ENCODE measurements at places on chromosomes 7 and 10.

DNA sequence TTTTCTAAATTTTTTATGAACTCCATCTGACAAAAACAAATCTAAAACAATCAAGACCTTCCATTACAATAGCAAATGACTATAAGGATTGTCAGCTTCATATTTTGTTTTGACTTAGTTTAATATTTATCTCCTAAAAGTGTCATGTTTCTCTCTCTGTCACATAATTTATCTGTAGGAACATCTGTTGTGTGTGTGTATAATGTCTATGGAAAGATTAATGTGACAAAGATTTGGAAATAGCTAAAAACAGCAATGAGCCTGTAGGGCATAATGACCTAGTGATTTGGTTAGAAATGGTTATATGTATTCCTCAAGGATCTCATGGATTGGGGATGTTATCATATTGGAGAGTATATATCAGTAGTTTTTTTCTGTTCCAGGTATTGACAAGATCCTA, 69.6 kb upstream of the MDFIC start:
- no peak for DNase-seq

DNA sequence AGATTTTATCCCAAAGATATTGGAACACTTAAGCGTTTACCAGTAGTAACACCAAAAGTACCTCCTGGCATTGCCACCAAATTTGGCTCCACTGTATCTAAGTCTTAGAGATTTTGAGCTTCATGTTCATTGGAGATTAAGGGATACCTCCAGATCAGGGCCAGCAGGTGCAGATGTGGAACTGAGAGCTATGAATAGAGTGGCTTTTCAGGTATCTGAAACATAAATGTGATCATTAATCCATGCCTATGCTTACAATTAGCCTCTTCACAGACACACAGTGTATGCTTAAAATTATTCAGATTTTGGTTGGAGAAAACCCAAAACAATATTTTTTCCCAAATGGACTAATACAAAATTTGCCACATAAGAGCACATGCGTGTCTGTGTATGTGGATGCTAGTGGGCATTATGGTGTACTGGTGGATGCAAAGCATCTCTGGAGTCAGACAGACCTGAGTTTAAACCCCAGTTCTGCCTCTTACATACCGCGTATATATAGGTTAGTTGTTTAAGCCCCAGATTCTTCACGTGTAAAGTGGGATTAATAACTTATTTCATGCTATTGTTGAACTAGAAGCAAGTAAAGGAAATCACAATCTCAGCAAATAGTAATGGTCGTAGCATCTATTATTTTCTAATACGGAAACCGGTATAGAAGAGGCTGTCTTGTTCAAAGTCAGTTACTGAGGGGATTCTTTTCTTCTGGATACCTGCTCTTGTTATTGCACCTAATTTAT, 6.8 kb upstream of the LRRC4 start:
- no peak for DNase-seq

DNA sequence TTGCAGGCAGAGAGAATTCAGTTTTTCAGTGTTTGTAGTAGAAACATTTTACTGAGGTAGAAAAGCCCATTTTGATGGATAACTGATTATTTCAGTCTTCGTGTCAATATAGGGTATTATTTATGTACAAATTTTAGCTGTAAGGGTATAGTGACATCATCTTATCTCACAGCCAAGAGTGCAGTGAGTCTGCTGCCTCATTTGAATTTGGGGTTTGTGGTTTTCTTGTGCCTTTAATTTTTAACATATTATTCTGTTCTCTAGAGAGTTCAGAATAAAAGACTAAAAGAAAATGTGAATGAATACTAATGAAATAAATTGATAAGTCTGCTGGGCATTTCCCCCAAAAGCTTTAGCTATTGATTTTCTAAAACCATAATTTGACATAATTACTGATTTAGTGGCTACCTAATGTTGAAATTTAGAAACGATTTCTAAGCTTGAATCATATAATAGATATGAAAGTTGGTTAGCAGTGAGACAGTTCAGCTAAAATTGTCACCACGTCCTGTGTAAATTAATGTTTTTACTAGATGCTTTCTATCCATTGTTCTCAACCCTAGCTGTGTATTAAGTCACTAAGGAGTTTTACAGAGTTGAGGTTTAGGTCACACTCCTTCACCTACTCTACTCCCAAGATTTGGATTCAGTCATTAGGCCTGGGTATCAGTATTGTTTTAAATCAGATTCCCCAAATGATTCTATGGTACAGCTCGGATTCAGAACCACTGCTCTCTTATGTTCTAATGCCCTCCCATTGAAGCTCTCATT, 37.3 kb downstream of the ACADSB start:
- no peak for DNase-seq

DNA sequence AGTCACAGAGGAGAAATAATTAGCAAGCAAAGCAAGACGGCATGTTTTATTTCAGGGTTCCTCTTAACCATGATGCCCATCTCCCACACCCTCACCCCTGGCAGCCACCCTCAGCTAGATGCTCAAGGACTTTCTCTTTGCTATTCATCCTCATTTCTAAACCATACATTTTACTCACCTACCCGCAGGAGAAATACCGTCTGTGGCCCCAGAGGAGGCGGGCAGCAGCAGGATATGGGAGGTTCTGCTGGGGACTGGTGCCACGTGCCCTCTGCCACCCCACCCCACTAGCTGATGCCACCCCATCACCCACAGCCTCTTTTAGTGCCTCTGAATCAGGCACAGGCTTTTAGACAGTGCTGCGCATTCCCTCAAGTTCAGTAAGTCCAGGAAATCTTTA, 168.7 kb upstream of the ITGB1 start:
- DNase-seq = no peak

DNA sequence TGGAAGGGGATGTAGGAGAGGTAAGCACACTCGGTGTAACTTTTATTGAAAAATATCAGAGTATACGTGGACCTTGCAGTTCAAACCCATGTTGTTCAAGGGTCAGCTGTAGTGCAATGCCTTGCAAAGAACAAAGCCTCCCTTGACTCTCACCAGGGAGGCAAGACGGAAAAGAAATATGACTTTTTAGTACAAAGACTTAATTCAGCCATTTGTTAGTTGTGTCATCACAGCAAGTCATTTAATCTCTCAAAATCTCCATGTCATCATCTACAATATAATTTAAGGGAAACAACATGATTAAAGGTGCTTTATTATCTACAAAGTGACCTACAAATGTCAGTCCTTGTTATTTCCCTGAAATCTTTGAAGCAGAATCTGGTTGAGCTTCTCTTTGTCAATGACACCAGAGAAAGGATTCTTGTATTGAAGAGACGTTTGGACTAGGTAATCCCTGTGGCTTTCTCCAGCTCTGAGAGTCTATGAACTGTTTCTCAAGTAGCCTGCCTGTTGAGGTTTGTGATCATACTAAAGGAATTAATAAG, 502.8 kb downstream of the REEP3 start:
- DNase-seq = no peak

DNA sequence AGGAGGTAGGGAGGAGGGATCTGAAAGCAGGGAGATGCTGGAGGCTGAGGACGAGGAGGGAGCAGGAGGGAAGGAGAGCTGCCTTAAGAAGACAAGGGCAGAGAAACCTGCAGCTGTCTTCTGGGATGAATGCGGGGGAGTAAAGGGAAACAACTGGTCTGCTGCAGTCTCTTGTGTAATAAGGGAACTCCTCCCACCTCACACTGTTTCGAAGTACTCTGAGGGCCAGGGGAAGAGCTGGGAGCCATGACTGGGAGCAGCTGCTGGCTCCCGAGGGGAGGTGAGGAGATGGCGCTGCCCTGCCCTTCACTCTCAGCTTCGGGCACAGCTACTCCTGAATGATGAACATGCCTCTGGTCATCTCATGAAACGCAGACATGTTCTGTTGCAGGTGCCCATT, 65.1 kb downstream of the CLEC2L start:
- DNase-seq = no peak

DNA sequence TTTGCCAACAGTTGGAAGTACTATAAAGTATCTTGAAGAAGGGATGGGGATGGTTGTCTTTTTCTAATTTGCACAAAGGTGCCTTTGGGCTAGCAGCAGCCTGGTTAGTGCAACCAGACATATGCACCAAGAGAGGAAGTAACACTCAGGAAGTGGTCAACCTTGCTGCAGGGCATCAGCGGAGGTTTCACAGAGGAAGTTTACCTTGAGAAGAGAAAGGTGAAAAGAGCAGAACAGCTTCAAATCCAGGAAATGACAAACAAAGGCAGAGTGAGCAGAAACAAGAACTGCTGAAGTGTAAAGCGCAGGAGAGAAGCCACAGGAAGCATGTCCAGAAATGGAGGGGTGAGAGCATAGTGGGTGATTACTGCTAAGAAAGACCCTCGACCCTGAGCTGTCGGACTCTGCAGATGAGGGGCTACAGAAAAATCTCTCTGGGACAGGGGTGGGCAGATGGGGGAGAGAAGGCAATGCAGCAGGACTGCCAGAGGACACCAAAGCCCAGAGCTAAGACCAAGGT, 66.9 kb downstream of the STK17A start:
- no peak for DNase-seq

DNA sequence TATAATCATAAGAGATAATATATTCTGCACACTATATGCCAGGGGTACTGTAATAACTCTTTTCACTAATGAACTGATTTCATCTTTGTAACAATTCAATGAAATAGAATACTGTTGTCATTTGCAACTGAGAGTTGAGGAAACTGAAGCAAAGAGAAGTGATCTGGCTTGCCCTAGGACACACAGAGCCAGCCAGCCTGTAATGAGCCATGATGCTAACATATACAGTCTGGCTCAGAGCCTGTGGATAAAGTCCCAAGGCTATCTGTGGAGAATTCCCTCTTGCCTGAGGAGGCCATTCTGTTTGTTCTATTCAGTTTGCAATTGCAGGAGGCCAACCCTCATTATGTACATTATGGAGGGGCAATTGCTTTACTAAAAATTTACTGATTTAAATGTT, 241.3 kb downstream of the CXCL12 start:
- no peak for DNase-seq

GRCh38 chr10:132692311-132692710, 93.6 kb downstream of the NKX6-2 start:
- no peak for DNase-seq

DNA sequence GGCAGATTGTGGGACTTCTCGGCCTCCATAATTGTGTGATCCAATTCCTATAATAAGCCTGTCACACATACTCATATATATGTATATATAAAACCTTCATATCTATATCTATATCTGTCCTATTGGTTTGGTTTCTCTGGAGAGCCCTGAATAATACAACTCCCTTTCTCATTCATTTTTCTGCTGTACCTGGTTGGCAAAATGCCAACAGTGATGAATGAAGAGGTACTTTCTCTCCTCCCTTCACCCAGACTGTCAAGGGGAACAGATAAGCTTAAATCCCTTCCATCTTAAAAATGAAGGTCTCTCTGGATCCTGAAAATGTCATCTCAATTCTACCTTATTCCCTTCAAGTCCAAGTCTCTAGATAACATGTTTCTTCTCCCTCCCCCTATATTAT, 60.3 kb upstream of the FOXP2 start:
- no peak for DNase-seq

DNA sequence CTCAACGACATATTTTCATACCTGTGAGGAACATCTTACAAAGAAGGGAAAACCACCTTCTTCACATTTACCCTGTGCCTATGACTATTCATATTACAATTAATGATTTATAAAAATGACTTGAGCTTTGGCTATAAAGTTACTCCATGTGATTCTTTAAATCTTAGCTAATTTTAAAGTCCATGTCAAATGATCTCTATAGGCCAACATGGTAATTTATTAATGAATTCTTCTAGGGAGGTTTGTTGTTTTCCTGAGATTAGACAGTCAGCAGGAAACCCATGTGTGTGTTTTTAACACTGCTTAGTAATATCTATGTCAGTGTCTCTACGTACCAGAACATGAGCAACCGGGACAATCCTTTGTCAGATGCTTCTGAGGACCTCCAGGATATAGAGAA, 307.3 kb downstream of the IPMK start:
- DNase-seq = no peak

GRCh38 chr7:149879766-149880637, 6.2 kb downstream of the ATP6V0E2 start:
- DNase-seq = no peak

DNA sequence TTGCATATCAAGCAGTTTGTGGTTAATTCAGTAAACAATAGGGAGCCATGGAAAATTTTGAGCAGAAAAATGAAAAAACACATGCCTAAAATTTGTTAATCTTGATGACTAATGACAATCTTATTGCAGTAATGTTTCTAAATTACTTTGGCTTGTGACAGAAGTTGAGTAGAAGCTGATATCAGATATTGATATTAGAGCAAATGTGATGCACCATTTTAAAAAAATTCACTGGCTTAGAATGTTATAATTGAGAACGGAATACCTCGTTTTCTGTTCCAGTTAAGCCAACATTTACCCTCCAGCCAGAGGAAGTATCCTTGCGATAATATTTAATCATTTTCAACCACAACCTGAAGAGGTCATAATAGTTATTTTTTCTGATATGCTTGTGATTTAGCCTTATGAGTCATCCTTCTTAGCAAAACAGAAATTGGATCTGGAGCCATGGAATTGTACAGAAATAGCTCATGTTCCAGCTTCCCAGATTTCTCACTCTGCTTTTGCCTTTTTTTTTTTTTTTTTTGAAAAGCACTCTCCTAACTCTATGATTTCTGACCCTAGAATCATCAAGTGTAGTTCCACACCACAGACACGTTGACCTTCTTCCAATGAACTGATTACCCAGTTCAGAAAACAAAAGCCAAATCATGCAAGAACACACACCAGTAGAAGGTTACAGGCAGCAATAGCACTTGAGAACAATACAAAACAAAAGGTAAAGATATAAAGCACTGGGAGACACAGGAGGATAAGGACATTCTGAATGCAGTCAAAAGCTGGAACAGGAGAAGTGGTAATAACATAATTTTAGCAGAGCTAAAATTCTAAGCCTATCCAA, 96.8 kb upstream of the PHYHIPL start:
- DNase-seq = peak; percentile 34

- DNase-seq = no peak
Observed at GRCh38 chr10:33152146-33152545, 182.3 kb downstream of the NRP1 start.

GRCh38 chr7:84139986-84140729, 54.4 kb downstream of the SEMA3A start:
- no peak for DNase-seq

All from GM04504 (cell line).